Stimulated activated CD8-positive, alpha-beta memory T cell treated with anti-CD3 and anti-CD28 coated beads, Interleukin-15, amount 100 ng/mL, for 1 hour (primary cell): ENCODE measurements at places on chromosomes 11 and 22.

DNA sequence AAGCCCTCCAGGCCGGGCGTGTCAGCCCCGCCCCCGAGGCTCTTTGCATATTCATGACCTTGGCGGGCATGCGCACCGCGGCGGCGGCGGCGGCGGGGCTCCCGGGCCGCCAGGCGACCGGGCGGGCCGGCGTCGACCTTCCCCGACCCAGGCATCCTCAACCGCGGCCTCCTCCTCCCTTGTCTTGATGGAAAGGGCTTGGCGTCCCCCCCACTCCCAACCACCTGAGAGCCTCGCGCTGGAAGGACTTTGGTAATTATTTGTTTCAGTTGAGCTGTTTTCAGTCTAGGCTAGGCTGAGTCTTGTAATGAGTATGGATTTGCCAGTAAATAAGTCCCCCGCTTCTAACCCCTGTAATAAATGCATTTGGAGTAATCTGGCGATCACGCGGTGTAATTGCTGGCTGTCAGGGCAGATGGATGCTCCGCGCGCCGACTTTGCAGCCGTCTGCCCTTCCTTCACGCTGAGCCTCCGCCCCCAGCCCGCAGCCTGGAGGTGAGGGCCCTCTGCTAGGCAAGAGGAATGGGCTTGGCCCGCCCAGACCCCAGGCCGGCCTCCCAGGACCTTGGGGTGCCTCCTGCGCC is 25.2 kb downstream of the FLRT1 start:
- DNase-seq = peak; percentile 24

DNA sequence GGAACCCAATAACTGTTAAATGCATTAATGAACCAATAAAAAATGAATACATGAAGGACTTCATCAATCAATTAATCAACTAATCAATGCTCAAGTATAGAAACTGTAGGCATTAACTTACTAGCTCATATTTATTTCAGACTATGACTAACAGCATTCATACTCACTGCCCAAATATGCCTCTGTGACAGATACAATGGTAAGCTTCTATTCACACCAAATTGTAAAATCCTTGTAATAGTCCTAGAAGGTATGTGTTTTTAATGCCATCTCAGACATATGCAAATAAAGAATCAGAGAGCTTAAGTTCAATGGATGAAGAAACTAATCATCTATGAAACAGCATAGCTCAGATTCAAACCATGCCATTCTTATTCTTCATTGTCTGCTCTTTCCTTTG is 1253.6 kb upstream of the TENM4 start:
- no peak for DNase-seq

DNA sequence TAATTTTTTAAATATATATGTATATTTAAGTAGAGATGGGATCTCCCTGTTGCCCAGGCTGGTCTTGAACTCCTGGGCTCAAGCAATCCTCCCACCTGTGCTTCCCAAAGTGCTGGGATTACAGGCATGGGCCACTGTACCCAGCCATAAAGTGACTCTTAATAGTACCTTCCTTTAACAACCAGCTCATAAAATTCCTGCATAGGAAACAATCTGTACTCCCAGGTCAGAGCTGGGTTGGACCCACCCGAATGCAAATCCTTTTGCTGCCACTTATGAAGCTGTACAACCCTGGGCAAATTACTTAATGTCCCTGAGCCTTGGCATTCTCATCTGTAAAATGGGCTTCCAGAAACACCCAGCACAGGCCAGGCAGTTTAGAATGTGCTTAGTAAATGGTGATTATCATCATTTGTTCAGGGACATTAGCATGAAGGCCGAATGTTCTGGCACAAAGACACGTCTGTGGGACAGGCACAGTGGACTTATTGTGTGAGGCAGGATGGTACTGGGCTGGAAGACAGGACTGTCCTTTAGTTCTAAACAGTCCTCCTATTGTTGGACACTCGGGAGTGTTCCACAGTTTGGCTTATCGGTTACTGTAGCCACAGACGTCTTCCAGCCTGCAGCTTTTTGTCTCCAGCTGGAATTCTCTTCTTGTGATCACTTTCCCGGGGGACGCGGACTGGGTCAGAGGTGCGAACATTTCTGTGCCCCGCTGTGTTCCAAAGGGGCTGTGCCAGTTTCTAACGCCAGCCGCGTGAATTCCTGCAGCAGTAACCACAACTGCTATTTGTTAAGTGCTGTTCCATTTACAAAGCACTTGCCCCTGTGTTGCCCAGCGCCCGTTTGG is 6.0 kb downstream of the PDXP start:
- DNase-seq = no peak

GRCh38 chr11:2421226-2421994 is 20.9 kb downstream of the TSSC4 start:
- no peak for DNase-seq

- peak; percentile 24 for DNase-seq
Observed at GRCh38 chr22:26367402-26368245, 61.4 kb upstream of the ASPHD2 start.

DNA sequence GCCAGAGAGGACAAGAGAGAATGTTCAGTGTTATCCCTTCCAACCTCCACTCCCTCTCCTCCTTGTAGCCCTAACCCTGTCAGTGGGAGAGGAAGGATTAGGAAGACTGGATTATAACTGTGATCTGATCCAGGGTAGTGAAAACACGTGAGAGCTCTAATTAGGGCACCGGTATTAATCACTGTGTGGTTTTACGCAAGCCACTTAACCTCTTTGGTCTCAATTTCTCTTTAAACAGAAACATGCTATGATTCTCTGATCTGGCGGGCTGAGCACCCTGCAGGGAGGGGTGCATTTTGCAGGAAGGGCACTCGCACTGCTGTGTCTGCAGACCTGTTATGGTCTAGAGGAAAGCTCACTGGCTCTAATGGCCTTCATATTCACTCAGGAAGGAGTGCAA is 11.5 kb downstream of the RPL27A start:
- DNase-seq = no peak

GRCh38 chr22:45221201-45221600 is 19.5 kb downstream of the KIAA0930 start:
- no peak for DNase-seq

GRCh38 chr22:33000342-33001280 is 57.6 kb downstream of the SYN3 start:
- no peak for DNase-seq

GRCh38 chr11:47337229-47337924 is 15.1 kb downstream of the MYBPC3 start:
- no peak for DNase-seq

GRCh38 chr11:122775675-122776271 is 62.5 kb upstream of the CRTAM start:
- no peak for DNase-seq

- DNase-seq = no peak
Observed at GRCh38 chr11:19675397-19675796, 37.2 kb upstream of the NAV2 start.

DNA sequence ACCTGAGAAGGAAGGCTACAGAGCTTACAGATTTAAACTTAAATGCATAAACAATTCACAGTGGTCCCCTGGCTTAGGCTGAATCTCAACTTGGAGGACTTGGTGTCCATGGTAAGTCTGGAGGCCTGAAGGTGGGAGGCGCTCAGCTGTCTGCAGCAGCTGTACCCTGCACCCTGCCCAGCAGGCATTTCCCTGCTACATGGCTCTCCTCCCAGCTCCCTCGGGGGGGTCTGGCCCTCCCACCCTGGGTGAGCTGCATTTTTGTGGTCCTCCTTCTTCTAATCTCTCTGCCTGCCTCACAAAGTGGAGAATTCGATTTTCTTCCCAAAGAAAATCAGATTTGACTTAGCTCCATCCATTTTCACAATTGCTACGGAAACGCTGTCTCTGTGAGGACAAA is 273.2 kb downstream of the KIRREL3 start:
- DNase-seq = no peak

GRCh38 chr11:18934195-18934814 is 4.9 kb downstream of the MRGPRX1 start:
- no peak for DNase-seq

DNA sequence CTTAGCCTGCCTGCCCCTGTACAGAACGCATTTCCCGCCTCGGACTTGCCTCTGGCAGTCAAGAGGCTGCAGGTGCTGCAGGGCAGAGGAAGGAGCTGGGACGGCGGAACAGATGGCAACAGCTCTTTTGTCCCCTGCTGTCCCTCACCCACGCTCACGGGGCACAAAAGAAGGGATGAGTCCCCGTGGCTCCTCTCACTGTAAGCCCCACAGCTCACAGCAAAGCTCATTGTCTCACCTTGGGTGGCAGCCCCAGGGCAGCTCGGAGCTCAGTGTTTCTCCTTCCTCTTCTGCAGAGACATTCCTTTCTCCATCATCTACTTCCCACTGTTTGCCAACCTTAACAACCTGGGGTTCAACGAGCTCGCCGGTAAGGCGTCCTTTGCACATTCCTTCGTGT is 24.3 kb downstream of the SLC25A18 start:
- no peak for DNase-seq

DNA sequence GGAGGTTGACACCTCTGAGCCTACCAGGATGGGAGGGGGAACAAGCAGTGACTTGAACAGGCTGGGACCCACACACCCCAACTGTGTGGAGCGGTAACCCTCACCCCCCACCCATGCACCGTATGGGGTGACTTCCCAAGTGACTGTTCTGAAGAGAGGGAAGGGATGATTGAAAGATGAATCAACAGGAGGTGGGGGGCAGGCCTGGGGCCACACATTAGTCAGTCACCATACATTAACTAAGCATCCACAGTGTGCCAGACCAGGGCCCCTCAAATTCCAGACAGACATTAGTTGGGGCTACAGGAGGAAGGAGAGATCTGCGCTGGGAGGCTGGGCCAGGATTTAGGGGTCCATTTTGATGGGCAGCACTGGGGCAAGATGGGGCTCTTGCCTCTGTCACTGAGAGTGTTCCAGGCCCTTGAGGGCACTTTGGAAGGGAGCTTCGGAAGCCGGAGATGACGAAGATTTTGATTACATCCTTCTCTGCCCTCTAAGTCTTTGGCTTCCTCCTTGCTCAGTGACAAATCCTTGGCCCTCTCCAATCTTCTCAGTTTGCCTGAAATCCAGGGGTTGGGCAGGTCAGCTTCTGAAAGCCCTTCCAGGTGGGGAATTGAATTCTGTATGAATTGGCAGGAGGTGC is 966 bp downstream of the SMTN start:
- no peak for DNase-seq

GRCh38 chr11:119320240-119320775 is 3.4 kb upstream of the MCAM start:
- DNase-seq = no peak

GRCh38 chr11:4032097-4032496 is 62.5 kb upstream of the RRM1 start:
- no peak for DNase-seq

DNA sequence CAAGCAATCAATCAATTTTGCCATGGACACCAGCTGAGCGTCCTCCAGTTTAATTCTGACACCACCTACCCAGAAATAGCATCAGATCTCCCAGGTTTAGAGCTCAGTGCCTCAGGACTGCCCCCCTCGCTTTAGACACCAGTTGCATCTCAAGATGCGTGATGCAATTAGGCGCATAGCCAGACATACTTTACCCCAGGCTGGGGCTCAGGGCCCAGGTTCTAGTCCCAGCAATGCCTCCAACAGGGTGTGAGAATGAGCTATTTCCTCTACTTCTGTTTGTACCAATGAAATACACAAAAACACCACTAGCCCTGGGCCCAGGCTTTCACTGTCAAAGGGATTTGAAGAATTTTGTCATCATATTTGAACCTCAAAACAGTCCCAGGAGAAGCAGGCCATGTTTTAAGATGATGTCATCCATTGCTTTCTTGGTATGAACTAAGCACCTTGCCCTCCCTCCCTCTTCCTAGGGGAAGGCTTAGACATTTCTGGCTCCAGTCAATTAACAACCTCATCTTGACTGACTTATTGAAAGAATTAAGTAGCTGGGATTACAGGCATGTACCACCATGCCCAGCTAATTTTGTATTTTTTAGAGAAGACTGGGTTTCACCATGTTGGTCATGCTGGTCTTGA is 61.5 kb upstream of the INCENP start:
- DNase-seq = no peak

GRCh38 chr11:96187822-96188221 is 155.2 kb downstream of the MAML2 start:
- DNase-seq = no peak

GRCh38 chr22:47098121-47098520 is 335.7 kb downstream of the TBC1D22A start:
- no peak for DNase-seq

GRCh38 chr11:102139081-102139498 is 28.8 kb downstream of the YAP1 start:
- no peak for DNase-seq

- peak; percentile 43 for DNase-seq
Observed at GRCh38 chr11:5624489-5625279, at the start of gene TRIM34. Gene TRIM34, plus strand, starts transcription at chr11:5625001. Its CDS starts 7,331 bp downstream, at chr11:5632332.

- no peak for DNase-seq
Observed at GRCh38 chr22:25572708-25573171, 8.3 kb downstream of the GRK3 start.

DNA sequence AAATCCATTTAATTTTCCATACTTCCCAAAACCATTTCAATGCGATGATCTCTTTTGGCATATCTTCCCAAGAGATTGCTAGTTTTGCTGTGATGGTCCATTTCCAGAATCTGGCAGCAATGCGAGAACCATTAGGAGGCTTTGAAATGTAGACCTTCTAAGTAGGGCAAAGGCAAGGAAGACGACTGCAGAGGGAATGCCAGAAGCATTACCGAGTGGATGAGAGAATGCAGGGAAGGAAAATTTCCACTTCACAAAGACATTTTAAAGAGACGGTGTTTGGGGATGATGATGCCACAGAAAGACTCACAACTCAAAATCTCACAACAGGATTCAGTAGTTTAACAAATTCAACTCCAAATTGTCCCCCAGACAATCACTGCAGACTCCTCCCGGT is 471 bp upstream of the CEP126 start:
- no peak for DNase-seq

GRCh38 chr11:71064702-71065515 is 187.5 kb downstream of the SHANK2 start:
- DNase-seq = no peak

- no peak for DNase-seq
Observed at GRCh38 chr11:123548774-123549173, 105.7 kb downstream of the SCN3B start.

GRCh38 chr11:93718057-93718563 is 23.2 kb downstream of the TAF1D start:
- no peak for DNase-seq
